Astrocyte (in vitro differentiated cells and primary cell): ENCODE measurements at places on chromosomes 6 and 20.
A peak's percentile ranks its signal among the peaks of the same experiment; 100 is the strongest.

DNA sequence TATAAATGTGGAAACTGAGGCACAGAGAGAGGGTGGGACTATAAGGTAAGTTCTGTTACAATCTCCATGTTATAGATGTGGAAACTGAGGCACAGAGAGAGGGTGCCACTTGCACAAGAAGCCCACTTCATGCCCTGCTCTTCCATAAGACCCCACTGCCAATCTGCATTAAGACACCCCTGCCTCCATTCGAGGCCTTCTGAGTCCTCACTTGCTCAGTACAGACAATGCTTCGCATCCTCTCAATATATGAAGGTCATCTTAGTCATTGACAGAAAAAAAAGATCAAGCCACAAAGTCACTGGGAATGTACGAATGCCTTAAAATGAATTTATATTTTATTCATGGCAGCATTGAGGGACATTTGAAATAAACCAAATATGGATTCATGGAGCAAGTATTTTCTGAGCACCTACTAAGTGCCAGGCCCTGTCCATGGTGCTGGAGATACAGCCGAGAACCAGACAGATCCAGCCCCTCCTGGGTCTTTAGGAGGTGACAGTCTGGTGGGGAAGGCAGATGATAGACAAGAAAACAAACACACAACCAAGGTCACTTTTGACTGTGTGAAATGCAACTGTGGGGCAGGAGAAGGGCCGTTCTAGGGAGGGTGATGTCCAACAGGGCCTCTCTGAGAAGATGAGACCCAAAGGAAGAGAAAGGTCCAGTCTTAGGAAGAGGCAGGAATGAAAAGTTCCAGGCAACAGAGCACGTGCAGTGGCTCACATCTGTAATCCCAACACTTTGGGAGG, 92.5 kb upstream of the PTPN1 start:
- no peak for DNase-seq

DNA sequence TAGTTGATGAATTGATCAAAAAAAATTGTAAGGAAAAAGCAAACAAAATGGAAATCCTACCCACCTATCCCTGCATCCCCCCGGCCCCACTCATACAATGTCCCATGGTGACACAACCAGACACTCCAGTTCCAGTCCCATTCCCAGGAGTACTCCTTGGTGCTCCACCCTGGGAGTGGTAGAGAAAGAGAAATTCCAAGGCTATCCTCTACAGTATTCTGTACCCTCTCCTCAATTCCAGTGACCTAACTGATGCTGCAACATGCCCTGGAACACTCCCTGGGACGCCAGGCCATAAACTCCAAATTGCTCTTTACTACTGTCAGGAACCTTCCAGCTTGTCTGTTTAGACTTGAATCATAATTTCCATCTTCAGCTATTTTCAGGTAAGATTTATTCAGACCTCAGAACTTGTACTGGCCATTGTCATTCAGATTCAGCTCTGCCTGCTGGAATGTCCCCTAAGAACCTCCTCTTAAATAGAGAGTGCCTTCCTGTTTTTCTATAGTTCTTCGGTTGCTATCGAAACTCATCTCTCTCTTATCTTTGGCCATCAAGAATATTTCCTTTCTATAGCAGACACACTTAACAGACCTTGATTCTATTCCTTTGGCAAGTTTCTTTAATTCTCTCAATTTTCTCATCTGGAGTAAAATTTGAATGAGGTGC, 8.7 kb downstream of the GPX6 start:
- DNase-seq = no peak

DNA sequence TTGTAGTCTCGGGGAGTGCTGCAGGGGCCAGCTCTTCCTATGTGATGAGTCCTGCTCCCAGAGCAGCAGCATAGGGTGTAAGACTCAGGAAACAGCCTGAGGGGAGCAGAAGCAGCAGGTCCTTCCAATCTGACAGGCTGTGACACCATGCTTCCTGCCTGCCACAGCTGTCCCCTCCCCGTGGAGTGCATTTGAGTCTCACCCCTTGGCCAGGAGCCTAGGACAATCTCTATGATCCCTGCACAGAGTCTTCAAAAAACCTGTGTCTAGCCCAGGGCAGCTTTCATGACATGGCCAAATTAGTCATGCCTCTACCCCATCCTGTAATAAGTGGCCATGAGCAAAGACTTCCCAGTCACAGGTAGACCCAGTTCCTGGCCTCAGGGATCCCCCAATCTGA, 23.1 kb upstream of the LRFN2 start:
- no peak for DNase-seq

- peak; percentile 10 for DNase-seq
These were observed 11.6 kb downstream of the SPACA1 start for GRCh38 chr6:88059191-88059590.

DNA sequence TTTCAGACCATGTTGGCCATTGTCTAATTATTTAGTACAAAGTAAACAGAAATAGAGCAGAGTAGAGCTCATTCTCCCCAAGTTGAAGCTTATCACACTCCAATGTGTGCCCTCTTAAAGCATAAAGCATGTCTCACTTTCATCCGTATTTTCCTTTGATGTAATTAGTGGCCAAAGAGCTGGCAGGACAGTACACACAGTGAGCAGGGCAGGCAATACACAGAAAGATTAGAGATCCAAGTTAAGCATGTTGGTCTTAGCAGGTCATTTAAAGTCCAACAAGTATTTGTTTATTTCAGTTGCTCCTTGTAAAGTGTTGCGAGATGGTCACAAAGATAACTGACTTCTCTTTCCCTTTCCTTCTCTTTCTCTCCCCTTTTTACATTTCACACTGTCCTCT, 47.2 kb downstream of the RFX6 start:
- no peak for DNase-seq

GRCh38 chr6:115358616-115359015, 702.1 kb downstream of the FRK start:
- DNase-seq = no peak

- DNase-seq = no peak
These were observed 44.8 kb upstream of the SLC17A4 start for GRCh38 chr6:25709761-25710160.

GRCh38 chr6:168640181-168640580, 199.2 kb downstream of the SMOC2 start:
- no peak for DNase-seq

GRCh38 chr6:103893141-103893581, 966.6 kb downstream of the HACE1 start:
- peak; percentile 3 for DNase-seq

DNA sequence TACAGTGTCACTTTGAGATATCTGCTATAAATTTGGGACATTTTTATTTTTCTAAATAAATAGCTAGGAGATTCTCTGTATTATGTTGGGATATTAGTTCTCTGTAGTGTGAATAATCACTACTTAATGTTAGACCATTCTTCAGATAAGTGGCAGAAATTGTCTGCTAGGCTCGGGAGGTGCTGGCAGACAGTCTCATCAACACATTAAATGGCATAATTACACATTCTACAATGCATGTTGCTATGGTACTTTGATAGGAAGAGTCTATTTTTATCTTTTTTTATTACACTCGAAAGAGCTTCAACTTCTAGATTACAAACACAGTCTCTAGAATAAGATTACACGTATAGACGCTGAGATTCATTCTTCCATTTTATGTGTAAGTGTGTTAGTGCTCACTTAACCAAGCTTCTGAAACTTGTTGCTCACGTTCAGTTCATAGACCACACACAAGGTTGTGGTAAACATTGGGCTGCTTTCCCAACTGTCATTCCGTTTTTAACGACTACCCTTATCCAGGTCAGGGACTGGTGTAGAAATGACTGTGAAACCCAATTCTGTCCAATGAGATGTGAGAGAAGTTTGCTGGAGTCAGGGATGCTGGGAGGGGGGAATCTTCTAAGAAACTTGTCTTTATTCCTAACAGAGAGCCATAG, 78.6 kb downstream of the TPBG start:
- no peak for DNase-seq

- DNase-seq = peak; percentile 20
These were observed 3.5 kb downstream of the SOBP start for GRCh38 chr6:107493158-107494057.

DNA sequence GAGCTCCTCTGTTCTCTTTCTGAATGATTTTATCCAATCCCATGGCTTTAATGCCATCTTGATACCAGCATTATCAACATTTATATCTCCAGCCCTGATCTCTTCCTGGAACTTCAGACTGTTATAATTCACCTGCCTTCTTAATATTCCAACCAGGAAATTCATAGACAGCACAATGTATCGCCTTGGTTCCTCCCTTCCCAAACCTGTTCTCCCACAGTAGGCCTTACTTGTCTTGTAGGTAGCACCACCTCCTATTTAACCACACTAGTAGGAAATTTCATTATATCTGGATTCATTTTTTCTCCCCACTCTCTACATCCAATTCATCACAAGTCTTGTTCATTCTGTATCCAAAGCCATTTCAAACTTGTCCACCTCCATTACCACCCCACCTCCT, 106.3 kb upstream of the SHLD1 start:
- no peak for DNase-seq

GRCh38 chr6:35600659-35601125, 88.0 kb upstream of the TULP1 start:
- DNase-seq = no peak

- DNase-seq = no peak
These were observed at the start of gene HLA-DOB for GRCh38 chr6:32816746-32817204. HLA-DOB (minus strand) TSS chr6:32817002; CDS start chr6:32816951, 51 bp downstream.

DNA sequence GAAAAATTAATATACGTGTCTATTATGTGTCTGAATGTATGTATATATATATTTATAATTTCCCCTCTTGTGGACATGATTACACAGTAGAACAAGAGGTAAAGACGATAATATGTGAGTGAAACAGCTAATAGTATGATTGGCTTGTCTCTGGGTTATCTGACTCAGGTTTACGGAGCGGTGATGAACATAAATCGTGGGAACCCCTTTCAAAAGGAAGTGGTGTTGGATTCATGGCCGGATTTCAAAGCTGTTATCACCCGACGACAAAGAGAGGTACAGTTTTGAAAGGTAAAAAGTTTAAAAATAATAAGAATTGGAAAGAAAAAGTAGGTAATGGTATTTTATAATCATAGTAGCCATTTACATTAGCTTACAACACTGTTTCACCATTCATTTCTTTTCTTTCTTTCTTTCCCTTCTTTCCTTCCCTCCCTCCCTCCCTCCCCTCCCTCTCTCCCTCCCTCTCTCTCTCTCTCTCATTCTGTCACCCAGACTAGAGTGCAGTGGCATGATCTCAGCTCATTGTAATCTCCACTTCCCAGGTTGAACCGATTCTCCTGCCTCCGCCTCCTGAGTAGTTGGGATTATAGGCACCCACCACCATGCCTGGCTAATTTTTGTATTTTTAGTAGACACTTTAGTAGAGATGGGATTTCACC, 15.9 kb downstream of the GLYATL3 start:
- no peak for DNase-seq

DNA sequence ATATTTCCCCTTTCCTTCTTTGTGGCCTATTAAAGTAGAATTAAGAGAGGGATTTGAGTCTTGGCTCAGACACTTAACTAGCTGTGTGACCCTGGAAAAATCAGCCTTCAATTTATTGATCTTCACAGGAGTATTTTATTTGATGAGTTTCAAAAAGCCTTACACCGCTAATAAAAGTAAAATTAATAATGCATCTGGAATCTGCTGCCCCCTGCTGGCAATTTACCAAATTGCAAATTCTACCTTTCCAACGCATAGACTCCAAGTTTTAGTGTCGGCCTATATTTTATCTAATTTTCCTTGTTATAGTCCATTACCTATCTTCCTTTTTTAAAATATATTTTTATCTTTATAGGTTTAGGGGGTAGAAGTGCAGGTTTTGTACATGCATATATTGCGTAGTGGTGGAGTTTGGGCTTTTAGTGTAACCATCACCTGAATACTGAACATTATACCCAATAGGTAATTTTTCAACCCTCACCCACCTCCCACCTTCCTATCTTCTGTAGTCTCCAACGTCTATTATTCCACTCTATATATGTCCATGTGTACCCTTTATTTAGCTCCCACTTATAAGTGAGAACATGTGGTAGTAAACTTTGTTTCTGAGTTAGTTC, 46.3 kb downstream of the GOPC start:
- DNase-seq = no peak

DNA sequence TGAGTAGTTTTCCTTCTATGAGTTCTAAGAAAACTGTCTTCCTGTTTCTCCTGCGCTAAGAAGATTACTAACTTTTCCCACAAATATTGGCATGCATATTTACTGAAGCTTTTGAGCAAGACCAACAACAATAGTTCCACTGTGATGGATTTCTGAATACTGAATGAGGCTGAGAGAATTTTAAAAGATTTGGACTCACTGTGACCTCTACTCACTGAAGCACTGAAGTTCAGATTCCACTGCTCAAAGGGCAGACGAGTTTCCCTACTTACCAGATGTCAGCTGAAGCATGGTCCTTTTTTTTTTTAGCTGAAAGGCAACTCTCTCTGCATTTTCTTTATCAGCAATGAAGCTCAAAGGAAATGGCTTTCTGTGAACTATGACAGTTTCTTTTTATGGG, 718.5 kb downstream of the RFPL4B start:
- DNase-seq = peak; percentile 74

- DNase-seq = peak; percentile 41
These were observed 496.3 kb upstream of the MAP3K7 start for GRCh38 chr6:91083211-91083610.

DNA sequence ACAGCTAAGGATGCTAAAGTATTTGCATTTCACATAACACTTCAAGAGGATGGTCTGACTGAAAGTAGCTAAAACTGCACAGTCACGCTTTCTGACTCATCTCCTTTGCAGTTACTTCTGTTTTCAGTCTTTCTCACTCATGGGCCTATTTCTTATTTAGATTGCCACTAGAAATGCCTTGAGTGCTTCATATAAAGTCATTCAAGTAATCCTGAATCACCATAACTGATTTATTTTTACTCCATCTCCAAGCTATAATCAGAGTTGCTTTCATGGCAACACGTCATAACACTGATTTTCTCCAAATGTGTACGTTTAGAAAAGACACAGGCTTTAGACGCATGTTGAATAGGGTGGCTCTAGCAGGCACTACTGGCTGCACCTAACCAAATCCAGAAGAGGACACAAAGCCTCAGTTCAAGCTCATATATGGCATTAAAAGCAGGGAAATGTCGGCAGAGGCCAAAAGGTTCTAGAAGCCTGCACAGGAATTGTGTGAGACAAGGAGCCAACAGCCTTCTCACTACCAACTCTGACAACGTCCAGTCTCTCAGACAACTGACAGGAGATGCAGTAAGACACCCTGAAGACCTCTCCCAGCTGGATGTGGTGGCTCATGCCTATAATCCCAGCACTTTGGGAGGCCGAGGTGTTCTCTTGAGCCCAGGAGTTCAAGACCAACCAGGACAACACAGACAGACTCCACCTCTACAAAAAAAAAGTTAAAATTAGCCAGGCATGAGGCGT, 64.1 kb upstream of the BEND6 start:
- DNase-seq = peak; percentile 91

- no peak for DNase-seq
These were observed 209.3 kb upstream of the CST7 start for GRCh38 chr20:24739746-24740145.
